ENCODE measurements at places on chromosomes 2 and 18.
A peak's percentile ranks its signal among the peaks of the same experiment; 100 is the strongest.

- DNase-seq: no peak
These were observed 28.4 kb downstream of the GREB1L start for GRCh38 chr18:21270453-21270852.

DNA sequence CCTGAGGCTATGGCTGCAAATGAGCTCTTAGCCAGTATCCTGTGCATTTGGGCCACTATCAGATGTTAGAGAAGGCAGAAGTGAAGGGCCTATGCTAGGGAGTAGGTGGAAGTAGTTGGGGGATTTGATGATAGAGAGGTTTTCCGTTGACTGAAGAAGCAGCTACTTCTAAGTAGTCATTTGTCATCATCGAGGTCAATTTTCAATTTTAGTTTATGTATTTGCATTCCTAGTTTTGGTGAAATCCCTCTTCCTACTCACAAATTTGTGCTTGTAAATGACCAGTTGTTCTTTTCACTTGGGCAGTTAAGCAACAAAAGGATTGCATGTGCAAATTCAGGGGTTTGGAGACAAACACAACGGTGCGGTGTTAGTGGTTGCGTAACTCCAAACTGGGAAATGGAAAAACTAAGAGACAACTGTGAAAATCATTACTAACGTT lies 48.5 kb upstream of the PELI1 start:
- no peak for DNase-seq

GRCh38 chr2:109647636-109648035 lies 33.5 kb downstream of the SOWAHC start:
- no peak for DNase-seq

DNA sequence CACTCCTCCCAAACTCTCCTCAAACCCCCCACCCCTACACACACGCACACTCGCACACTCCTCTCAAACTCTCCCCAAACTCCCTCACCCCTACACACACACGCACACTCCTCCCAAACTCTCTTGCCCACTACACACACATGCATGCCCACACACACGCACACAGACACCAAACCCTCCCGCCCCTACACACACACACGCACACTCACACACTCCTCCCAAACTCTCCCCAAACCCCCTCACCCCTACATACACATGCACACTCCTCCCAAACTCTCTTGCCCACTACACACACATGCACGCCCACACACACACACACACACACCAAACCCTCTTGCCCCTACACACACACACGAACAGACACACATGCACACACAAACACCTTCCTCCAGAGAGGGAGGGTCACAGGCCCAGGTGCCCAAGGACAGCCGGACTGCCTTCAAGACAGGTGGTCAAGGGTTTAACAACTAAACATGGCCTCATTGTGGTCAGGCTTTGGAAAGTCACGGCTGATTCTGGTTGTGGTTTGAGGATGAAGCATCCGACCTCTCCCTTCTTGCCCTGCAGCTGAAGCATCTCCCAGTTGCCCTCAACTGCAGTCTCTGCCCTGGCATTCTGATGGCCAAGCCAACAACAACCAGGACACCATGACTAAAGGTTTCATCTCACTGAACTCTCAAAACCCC lies 72.3 kb upstream of the SNTG2 start:
- DNase-seq: no peak

DNA sequence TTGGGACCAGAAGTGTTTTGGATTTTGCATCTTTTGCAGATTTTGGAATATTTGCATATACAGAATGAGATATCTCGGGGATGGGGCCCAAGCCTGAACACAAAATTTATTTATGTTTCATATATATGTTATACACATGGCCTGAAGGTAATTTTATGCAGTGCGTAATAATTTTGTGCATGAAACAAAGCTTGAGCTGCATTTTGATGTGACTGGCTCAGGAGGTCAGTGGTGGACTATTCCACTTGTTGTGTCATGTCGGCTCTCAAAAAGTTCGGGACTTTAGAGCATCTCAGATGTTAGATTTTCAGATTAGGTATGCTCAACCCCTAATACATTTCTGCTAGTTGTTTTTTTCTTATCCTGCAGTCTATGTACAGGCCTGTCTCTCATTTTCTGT lies 145.4 kb downstream of the FAM210A start:
- DNase-seq: no peak

GRCh38 chr2:74186038-74186437 lies 7.4 kb upstream of the MOB1A start:
- DNase-seq: no peak

DNA sequence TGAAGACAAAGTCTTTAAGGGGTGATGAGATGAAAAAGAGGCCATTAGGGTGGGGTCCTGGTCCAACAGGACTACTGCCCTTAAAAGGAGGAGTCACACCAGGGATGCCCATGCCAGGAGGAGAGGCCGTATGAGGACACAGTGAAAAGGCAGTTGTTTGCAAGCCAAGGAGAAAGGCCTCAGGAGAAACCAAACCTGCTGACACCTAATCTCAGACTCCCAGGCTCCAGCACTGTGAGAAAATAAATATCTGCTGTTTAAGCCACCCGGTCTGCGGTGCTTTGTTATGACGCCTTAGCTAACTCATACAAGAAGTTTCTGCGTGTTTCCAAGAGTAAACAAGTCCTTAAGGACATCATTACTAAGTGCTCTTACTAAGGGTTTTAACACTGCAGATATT lies 93.6 kb downstream of the DNER start:
- no peak for DNase-seq

DNA sequence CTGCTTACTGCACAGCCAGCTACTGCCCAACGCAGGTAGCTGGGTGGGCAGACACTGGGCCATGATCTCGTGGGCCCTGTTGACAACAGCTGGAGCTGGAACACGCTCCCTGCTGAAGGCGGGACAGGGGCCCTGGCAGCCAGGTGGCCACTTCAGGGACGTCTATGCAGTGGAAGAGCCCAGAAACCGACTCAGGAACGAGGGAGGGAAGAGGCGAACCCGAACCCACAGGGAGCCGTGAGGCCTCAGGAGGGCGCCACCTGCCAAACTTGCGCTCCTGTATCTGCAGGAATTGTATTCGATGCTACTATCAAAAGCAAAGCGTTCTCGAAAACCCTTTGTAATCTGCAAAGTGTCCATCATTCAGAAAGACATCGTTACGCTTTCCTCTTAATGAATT lies 198.4 kb downstream of the EIPR1 start:
- DNase-seq: peak; percentile 19

- no peak for DNase-seq
These were observed 35.1 kb downstream of the FAM117B start for GRCh38 chr2:202669841-202670240.

GRCh38 chr2:239826786-239827522 lies 198.2 kb downstream of the NDUFA10 start:
- no peak for DNase-seq

- no peak for DNase-seq
These were observed 83.6 kb downstream of the SPTBN1 start for GRCh38 chr2:54539683-54540082.

- peak; percentile 27 for DNase-seq
These were observed 80.7 kb upstream of the LDLRAD4 start for GRCh38 chr18:13137670-13138419.

GRCh38 chr2:239188536-239188935 lies 212.3 kb downstream of the HDAC4 start:
- DNase-seq: no peak

DNA sequence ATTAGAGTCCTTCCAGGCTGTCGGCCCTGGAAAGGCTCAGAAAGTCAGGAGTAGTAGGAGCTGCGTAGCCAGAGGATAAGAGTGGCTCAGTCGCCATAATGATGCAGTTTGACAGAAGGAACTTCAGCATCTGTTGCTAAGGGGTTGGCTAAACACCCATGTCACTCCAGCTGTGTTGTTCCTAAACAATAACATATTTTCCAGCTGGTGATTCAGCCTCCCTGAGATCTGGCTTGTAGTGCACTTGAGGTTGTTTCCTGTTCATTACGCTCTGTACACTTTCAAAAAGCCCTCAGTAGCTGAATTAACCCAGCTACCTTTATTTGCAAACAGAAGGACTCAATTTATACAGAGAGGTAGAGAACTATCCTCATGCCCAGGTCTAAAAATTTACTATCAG lies 39.7 kb upstream of the EPAS1 start:
- no peak for DNase-seq

- DNase-seq: no peak
These were observed 380.5 kb downstream of the ERBB4 start for GRCh38 chr2:212158081-212158480.

DNA sequence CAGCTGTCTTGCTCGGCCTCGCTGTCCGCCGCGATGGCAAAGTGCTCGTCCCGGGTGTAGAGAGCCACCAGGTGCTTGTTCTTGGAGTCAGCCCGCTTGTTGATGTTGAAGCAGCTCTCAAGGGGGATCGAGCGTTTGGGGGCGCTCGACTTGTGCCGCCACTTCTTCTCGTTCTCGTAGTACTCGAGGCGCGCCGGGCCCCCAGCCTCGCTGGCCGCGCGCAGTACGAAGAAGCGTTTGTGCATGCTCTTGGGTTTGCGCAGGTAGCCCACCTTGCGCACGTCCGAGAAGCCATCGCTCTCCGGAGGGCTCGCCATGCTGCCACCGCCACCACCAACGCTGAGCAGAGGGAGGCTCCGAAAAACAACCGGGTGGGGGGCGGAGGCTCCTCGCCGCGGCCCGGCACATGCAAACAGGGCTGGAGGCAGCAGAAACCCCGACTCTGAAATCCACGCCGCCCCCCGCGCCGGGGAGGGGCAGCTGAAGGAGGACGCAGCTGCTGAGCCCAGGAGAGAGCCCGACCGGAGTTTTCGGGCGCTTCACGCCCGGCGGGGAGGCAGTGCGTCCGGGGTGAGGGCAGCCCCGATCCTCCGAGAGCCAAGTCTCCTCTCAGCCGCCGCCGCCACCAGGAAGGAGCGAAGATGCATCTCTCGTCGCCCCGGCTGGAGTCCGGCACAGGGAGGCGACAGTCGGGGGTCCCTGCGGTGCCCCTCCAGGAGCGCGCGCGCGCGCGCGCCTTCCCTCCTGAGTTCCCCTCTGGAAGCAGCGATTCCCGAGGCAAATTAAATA lies 1.0 kb downstream of the IRS1 start:
- no peak for DNase-seq

GRCh38 chr2:151120011-151120410 lies 141.7 kb downstream of the RBM43 start:
- DNase-seq: no peak

DNA sequence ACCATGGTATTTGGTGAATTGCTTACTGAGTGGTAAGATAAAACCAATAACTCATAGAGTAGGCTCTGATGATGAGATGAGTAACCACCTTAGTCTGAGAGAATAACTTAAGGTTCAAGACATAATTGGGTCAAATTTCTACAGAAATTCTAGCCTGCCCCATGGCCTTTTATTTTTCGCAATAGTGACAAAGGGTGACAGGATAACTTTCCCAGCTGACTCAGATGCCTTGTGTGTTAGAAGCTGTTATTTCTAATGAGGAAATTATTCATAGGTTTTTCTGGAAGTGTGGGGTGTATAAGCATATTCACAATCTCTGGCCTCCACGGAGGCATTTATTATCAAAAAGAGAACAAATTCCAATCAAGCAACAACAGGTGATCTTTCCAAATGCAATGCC lies 159.0 kb downstream of the NUP35 start:
- no peak for DNase-seq

- DNase-seq: no peak
These were observed 39.3 kb downstream of the SNTG2 start for GRCh38 chr2:989781-990467.

DNA sequence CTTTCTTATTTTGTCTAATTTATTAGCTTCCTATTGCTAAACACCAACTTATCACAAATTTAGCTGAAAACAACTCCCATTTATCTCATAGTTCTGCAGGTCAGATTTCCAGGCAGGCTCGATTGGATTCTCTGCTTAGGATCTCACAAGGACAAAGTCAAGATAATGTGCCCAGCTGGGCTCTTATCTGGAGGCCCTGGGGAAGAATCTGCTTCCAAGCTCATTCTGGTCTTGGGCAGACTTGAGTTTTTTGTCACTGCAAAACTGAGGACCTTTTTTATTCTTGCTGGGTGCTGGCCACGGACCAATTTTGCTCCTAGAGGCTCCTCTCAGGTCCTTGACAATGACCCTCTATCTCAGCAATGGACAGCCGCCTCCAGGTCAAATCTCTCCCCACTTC lies 215.5 kb downstream of the TRIB2 start:
- no peak for DNase-seq

DNA sequence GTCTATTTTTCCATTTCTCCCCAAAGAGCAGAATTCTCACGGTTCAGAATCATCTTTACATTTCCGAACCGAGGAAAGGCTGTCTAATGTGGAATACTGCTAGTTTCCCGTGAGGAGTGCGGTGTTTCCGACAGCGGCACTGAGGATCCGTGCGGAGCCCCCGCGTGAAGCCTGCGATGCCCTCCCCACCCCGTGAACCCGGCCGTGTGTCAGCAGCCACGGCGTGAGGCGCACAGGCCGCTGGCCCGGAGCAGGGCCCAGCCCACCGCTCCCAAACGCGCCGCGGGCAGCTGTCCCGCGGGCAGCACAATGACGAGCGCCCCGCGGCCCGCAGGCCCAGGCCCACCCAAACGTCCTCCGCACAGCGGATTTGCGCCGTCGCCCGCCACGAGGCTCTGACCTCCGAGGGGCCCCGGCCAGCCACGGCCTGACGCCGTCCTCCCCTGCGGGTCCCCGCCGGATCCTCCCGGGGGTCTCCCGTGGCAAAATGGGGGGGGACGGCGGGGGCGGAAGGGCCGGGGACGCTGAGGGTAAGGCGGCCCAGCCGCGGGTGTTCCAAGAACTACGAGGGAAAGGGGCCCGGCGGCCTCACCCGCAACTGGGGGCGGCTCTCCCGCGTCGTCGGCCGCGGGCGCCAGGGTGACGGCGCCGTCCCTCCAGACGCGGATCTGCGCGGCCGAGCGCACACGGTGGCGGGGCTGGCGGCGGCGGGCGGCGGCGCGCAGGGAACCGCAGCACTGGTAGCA lies 796 bp downstream of the SPIRE1 start:
- DNase-seq: no peak

- no peak for DNase-seq
These were observed 42.1 kb downstream of the MYCN start for GRCh38 chr2:15982285-15983044.

GRCh38 chr18:77658751-77659448 lies 409.3 kb downstream of the GALR1 start:
- DNase-seq: no peak

GRCh38 chr2:231701456-231702373 lies 6.6 kb upstream of the PTMA start:
- DNase-seq: no peak

DNA sequence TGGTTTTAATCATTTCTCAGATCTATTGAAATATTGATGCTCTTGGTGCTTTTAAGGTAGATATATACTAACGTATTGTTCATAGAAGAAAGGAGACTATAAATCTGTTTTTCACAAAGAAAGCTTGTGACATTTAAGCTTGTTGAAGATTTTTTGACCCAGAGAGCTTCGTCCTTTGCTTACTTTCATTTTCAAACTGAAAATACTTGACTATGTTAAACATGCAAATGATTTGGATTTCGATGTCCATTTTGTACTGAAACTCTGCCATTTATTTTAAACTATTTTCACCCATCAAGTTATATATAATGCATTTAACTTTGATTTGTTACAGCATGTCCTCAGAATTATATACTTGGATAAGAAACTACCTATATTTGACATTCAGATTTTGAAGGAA lies 85.2 kb downstream of the SLC4A10 start:
- no peak for DNase-seq

GRCh38 chr2:70029814-70030409 lies 57.4 kb upstream of the PCBP1 start:
- no peak for DNase-seq

- no peak for DNase-seq
These were observed 53.1 kb upstream of the TMEM87B start for GRCh38 chr2:112001942-112002341.
